ENCODE measurements at places on chromosomes 1 and 21.
A peak's percentile ranks its signal among the peaks of the same experiment; 100 is the strongest.

- DNase-seq = peak; percentile 37
These were observed 47.2 kb downstream of the SYCP1 start for GRCh38 chr1:114901814-114902213.

GRCh38 chr1:196902344-196902743 lies 14.5 kb downstream of the CFHR4 start:
- no peak for DNase-seq

- DNase-seq = no peak
These were observed 47.0 kb upstream of the RBM15 start for GRCh38 chr1:110292031-110292741.

- no peak for DNase-seq
These were observed 33.1 kb downstream of the MAP3K7CL start for GRCh38 chr21:29163341-29164115.

- no peak for DNase-seq
These were observed 8.0 kb upstream of the ZNF362 start for GRCh38 chr1:33248244-33248643.

- DNase-seq = no peak
These were observed 73.2 kb upstream of the GADD45A start for GRCh38 chr1:67611846-67612245.

DNA sequence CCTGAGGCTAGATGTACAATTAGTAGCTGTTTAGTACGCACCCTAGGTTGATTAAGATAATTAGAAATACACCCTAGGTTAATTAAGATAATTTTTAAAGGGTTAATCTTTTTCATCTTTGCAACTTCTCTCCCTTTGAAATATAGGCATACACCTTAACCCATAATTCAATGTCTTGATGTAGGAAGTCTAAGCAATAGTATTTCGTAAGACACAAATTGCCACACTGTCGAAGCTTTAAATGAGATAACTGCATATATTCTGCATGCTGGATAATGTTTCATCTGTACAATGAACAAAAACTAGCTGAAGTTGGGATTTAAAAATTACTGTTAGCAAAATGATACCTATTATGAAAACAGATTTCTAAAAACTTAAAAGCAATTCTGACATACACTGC lies 122.9 kb downstream of the EVI5 start:
- DNase-seq = no peak
